Head of caudate nucleus (tissue), 42 donors: ENCODE measurements at places on chromosomes 5 and 9.

- DNase-seq: no peak
These were observed 82.3 kb upstream of the EPB41L4B start for GRCh38 chr9:109403116-109403515.

GRCh38 chr5:135303582-135304173, 95.4 kb downstream of the MACROH2A1 start:
- DNase-seq: no peak

- DNase-seq: no peak
These were observed 4.8 kb downstream of the NR3C1 start for GRCh38 chr5:143398451-143399237.

- DNase-seq: no peak
These were observed 909 bp downstream of the AFF4 start for GRCh38 chr5:132962429-132963021.

- no peak for DNase-seq
These were observed 53.2 kb downstream of the TTC39B start for GRCh38 chr9:15253786-15254185.

GRCh38 chr5:78634634-78635033, 13.9 kb downstream of the LHFPL2 start:
- DNase-seq: no peak

DNA sequence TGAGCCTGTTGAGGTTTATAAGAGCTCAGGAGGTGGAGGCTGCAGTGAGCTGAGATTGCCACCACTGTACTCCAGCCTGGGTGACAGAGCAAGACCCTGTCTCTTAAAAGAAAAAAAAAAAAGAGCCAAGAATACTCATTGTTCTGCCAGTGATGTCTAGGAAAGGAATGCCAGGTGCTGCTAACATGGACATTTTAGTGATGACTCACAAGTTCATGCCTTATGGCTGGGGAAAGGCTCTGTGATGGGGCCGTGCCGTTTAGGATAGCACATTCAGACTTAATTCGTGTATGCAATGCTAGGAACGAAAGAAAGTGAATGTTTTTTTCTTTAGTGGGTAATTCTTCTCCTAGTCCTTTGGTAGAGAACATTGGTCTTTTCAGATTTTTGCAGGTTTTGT, 134.2 kb downstream of the ARHGAP26 start:
- no peak for DNase-seq

- DNase-seq: no peak
These were observed 3.9 kb downstream of the FUBP3 start for GRCh38 chr9:130583271-130583670.

DNA sequence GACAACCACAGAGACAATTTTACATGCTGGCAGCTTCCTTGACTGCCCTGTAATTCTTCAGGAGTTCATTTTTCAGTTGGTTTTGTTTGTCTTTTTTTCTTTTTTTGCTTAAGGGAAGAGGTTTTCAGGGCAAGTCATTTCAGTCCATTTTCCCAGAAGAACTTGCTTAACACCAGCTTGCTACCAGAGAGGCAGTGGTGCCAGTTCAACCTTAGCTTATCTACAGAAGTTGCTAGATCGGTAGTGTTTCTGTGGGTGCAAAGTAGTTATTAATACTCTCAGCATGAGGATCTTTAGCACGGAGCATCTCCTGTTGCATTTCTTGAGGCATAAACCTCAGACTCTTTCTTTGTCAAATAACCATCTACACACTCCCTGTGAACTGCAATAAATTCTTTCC, 1.1 kb downstream of the SPEF2 start:
- DNase-seq: no peak

DNA sequence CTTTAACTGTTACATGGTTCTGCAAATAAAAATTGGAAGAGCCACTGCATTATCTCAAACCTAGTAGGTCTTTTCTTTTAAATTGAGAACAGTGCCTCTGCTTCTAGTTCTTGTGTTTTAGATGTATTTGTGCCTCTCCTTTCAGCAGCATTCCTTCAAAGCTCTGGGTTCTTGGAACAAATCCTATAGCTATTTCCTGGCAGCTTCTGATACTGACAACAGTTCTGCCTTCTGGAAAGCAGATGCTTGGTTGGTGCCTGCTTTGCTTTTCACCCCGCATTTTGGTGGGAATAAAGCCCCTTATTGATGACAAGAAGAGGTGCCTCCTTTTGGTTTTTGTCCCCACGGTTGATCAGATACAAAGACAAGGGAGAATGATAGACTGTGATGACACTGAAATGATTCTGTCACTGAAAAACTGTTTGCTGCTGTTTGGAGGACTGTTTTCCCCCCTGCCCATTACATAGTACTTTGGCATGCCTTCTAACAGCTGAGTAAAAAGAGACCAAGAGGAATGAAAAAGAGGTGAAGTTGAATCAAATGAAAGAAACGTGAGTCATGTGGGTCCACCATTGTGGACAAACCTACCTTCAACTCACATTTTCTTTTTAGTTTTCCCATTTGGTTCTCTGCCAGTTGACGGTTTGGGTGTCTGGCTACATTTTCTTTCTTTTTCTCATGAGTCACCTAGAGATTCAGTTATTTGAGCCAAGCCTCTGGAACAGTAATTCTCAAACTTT, 5.6 kb downstream of the PTCD2 start:
- no peak for DNase-seq

GRCh38 chr5:156824800-156825199, 25.3 kb upstream of the PPP1R2B start:
- DNase-seq: no peak

DNA sequence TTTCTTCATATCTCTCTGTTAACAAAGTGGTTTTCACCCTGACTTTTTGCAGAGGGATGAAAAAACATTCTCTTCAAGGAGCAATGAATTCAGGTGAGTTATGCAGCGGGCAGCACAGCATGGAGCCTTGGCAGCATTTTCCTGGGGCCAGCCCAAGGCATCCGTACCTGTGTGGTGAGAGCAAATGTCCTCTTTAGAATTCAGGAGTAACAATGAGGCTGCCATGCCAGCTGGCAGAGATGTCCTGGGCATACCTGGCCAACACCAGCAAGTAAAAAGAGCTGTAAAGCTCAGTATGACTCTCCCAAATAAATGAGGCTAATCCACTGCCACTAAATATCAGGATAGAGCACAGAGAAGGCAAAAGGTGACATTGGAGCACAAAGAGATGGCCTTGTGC, 277.6 kb upstream of the TRPC7 start:
- no peak for DNase-seq

GRCh38 chr9:89661391-89661949, 56.7 kb downstream of the GADD45G start:
- peak; percentile 35 for DNase-seq

GRCh38 chr5:107058235-107058634, 612.5 kb downstream of the EFNA5 start:
- DNase-seq: no peak

- DNase-seq: no peak
These were observed 4.2 kb downstream of the SMC5 start for GRCh38 chr9:70262948-70263347.

- no peak for DNase-seq
These were observed 220.3 kb downstream of the COX7C start for GRCh38 chr5:86838083-86838482.

DNA sequence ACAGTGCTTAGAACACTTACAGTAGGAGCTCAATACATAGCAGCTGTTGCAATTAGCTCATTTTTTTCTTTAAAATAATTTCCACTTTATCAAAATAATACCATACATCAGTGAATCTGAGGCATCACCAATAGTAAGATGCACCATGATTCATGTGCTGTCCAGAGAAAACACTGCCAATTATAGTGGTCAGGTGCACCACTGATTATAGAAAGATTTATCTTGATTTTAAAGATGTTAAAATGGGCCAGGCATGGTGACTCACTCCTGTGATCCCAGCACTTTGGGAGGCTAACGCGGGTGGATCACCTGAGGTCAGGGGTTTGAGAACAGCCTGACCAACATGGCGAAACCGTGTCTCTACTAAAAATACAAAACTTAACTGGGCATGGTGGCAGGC, 39.4 kb downstream of the NAIF1 start:
- no peak for DNase-seq

DNA sequence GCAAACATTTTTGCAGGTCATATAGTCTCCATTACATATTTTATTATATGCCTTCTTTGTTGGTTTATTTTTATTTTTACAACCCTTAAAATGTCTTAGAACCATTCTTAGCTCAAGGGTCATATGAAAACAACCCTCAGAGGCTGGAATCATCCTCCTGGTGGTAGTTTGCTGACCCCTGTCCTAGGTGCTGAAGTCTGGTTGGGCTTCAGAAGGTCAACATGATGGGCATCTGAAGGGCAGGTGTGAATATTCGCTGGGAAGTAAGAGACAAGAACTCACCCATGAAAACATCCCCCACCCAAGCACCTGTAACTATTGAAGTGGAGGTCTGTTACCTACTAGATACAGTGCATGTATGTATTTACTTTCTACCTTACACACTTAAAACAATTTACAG, 75.4 kb downstream of the OSMR start:
- no peak for DNase-seq

GRCh38 chr5:133483406-133484090, 128.8 kb downstream of the FSTL4 start:
- DNase-seq: no peak

DNA sequence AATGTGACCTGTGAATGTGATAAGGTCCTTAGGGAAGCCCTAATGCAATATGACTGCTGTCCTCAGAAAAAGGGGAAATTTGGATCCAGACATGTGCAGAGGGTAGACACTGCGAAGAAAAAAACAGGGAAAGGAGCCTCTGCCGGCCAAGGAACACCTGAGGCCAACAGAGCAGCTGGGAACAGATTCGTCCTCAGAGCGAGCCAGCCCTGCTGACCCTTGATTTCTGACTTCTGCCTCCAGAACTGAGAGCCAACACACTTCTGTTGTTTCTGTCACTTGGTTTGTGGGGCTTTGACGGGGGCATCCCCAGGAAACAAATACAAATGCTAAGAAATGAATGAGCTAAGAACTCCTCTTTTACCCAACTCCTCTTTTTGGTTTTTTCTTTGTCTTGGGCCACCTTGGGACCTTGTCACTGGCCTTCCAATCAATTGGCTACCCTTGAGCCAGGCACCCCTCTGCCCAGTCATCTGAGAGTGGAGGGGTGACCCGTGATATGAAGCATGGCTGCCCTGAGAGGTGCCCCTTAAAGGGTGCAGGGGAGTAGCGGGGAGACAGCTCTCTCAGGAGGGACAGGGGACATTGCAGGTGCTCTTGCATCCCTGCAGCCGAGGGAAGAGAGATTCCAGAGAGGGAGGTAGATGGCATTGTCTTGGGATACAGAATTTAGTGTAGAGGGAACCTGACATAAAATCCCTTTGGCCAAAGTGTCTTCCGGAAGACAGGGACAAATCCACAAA, 16.9 kb downstream of the TMOD1 start:
- DNase-seq: no peak

DNA sequence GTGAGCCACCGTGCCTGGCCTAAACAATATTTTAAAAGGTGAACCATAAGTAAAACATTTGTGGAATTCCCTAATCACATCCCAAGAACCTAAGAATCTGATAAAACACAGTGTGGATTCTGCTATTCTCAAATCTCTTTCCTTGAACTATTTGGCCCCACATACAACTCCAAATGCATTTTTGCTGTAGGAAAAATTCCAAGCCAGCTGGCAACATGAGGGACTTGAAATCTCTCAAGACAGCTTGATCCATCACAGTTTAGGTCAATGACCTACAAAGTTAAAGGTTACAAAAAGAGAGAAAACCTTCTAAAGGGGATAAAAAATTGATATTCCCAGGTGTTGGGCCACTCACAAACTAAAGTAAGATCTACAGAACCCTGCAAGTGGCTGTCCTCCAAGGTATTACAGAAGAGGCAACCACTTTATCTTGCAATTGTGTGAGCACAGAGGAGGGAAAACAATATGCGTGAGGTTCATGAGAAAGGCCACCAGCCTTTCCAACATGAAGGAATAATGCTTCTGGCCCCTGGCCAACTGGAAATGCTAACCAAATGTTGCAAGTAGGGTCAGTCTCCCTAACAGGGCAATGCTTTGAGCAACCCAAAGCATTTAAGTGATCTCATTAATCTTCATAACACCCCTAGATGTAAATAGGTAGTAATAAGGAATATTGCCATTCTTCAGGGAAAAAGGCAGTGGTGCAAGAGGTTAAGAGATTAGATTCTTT, 221.4 kb downstream of the SEMA5A start:
- no peak for DNase-seq

DNA sequence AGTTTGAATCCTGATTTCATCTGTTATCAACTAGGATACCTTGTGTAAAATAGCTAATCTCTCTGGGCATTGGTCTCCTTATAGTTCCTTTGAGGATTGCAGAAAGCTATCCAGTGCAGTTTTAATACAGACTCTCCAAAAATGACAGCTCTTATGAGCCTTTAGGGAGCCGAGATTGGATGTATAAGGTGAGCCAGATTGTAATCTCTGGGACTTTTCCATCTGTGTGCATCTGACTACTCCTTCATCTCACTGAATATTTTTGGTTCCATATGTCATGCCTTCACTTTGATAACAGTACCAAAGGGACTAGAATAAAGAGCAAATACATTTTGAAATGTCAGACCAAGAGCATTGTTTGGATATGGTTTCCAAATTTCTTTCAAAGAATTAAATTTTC, 367.2 kb downstream of the TMEM232 start:
- DNase-seq: no peak

DNA sequence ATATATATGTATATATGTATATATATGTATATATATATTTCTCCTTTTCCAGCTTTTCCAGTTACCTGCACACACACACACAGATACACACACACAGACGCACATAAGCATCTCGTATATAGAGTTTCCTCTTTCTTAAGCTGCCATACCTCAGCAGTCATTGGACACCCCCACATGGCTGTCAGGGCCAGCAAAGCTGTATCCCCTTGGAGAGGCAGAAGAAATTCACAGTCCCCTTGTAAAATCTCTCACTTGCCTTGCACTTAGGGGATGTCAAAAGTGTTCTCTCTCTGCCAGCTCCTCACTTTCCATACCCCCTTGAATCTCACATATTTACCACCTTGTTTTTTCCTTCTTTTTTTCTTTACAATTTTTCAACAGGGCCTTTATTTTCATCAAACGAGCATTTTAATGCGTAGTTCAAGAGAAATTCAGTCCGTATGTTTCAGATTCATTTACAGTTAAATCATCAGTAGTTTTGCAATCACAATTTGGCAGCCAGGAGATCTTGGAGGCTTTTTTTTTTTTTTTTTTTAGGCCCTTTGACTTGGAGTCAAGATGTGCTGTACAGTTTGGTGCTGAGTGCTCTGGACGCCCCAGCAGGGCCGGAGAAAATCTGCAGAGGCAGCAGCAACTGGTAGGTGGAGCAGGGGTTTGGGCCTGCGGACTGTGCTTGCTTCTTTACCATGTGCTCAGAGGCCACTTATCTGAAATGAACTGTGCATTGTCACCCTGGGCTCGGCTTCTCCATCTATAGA, 244.9 kb upstream of the KLF4 start:
- DNase-seq: no peak

DNA sequence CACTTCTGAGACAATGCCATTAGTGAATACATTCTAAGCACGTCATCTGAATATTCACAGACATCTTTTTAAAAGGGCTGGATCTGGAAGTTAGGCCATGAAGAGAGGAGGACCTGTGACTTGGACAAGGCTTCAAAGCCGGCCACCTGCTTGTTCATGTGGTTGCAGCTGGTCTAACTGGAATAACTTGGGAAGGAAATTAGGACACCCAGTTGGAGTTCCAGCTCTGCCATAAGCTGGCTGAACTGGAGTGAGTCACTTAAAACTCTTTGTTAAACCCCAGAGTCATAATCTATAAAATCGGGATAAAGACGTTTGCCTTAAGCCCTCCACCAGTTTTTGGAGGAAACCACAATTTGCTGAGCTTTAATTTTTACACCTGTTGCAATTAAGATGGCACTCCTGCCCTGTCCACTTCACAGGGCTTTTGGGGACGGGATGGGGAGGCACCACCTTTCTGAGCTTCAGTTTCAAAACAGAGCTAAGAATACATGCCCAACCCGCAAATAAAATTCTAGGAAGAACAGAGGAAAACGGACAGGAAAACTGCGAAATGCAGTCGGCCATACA, 536 bp upstream of the STX17 start:
- no peak for DNase-seq
